ENCODE measurements at places on chromosomes 4 and X.

- peak; percentile 71 for DNase-seq
Measured at GRCh38 chrX:108199691-108200090, 108.1 kb downstream of the ATG4A start.

DNA sequence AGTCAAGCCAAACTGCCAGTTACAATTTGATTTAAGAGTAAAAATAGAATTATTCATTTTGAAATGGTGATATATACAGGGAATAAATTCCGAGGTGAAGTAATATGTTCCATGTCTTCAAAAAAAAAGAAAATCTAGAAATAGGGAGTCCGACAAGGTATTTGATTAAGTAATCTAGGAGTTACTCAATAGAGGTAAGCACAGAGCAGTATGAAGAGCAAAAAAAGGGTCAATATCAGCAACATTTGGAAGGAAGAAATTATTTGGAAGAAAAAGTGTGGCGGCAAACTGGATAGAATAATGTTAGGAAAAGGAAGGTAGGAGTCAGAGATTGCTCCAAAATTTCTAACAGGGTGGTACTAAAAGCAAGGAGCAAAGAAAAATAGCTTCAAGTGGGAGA is 113.7 kb upstream of the BMP3 start:
- DNase-seq, result no peak

GRCh38 chrX:40539214-40540142 is 41.3 kb upstream of the ATP6AP2 start:
- no peak for DNase-seq

GRCh38 chrX:19342331-19342906 is 1.3 kb upstream of the PDHA1 start:
- DNase-seq, result no peak

DNA sequence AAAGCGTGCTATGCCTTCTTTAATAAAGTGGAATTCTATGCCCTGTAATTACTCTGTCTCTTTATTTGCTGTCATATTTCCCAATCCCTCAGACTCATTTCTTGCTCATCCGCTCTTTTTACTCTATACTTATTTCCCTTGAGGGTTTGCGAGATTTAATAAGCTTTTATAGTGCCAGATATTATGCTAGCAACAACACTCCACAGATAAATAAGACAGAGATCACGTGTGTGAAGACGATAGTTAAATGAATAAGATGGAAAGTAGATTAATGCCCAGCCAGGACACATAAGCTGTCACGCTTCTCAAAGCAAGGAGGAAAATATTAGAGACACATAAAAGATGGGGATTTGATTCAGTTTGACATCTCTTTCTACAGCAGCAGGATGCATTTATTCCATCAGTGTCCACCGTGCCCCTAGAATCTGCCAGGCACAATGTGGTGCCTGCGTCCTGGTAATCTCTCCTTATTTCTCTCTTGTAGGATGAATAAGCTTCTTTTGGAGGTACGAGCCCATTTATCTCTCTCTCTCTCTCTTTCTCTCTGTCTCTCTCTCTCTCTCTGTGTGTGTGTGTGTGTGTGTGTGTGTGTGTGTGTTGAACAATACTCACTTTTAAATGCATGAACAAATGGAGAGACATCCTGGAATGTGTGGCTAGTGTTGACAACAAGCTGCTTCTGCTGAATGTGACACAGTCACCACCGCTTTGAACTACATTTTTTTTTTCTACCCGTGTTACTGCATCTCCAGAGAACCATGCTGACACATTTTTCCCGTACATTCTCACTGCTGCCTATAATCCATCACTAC is 48.2 kb downstream of the TMEM156 start:
- DNase-seq, result no peak

GRCh38 chr4:108060686-108061321 is 71.1 kb downstream of the HADH start:
- DNase-seq, result no peak

DNA sequence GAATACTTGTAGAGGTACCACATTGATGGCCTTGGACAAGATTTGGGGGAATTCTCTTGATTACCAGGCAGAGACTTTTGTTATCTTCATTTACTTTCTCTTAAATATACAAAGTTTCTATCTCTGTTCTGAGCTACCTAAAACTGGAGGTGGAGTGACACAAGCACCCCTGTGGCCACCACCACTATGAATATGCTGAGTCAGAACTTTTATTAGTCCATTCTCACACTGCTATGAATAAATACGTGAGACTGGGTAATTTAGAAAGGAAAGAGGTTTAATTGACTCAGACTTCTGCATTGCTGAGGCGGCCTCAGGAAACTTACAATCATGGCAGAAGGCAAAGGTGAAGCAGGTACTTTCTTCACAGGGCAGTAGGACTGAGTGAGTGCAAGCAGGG is 67.1 kb downstream of the RTL3 start:
- DNase-seq, result no peak

- DNase-seq, result no peak
Measured at GRCh38 chr4:47499700-47500099, 14.6 kb downstream of the ATP10D start.

- no peak for DNase-seq
Measured at GRCh38 chr4:128311659-128312403, 24.2 kb upstream of the PGRMC2 start.

DNA sequence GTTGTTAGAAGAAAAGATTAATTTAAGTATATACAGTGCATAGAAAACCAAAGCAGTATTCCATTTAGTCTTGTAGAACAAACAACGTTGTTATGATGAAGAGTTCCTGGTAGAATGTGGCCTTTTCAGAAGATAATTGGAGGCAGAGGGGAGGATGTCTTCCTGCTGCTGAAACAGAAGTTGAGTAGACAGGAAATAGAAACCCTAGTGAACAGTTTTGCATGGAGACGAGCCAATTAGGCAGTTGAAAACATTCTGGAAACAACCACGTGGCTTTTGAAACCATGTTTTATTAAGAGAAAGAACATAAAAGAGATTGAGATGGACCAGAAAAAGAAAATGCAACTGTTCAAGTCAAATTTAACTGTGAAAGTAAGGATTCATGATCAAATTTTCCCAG is 325.2 kb downstream of the CAMK2D start:
- DNase-seq, result peak; percentile 6

- DNase-seq, result no peak
Measured at GRCh38 chrX:110409925-110410324, 51.3 kb downstream of the RTL9 start.

DNA sequence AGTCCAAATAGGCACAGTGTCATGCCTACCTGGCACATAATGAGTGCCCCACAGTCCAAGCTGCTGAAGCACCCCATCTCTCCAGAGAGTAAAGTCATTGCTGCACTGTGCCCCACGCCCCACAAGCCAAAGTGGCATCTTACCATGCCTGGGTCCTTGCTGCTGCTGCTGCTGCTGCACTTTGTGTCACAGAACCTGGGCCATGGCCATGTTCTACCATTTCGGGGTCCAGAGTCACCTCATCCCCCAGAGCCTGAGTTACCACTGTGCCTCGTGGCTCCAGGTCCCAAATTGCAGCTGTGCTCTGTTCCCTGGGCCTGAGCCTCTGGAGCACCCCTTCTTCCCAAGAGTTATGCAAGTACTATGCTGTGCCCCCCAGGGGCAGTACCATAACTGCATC is 40.5 kb downstream of the SLC10A7 start:
- no peak for DNase-seq

- no peak for DNase-seq
Measured at GRCh38 chr4:138916763-138917162, 98.8 kb upstream of the NOCT start.

GRCh38 chr4:126046081-126046614 is 731.4 kb downstream of the FAT4 start:
- DNase-seq, result no peak

DNA sequence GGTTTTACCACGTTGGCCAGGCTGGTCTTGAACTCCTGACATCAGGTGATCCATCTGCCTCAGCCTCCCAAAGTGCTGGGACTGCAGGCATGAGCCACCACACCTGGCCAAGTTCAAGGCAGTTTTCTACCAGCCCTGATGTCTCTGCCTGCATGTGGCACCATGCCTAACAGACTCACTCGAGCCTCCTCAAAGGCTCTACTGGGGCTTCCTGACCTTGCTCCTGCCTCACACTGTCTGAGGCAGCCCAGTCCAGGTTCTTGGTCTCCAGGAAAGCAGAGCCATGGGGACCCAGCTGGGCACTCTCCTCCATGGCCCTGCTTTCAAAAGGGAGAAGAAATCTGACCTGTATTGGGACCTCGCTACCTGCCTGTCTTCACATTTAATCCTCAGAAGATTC is 286.9 kb downstream of the EVC2 start:
- no peak for DNase-seq

- no peak for DNase-seq
Measured at GRCh38 chr4:72205298-72205697, 173.5 kb downstream of the NPFFR2 start.

DNA sequence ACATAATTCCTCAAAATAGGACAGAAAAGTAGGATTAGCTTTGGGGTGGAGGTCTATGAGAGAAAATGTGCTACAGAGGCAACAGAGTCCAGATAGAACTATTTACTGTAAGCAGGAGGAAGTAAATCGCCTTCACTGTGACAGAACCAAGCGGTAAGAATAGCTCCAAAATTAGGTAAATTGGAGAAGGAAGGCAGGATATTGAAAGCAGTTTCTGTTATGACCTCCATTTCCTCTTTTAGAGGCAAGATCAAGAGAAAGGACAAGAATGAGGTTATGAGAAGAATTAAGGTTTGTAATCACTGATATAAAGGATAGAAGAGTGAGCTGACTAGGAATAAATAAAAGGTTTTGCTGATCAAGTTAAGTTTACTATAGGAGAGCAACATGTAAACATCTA is 44.1 kb upstream of the NEUROG2 start:
- no peak for DNase-seq

GRCh38 chr4:87030755-87031441 is 96.1 kb downstream of the AFF1 start:
- no peak for DNase-seq

GRCh38 chrX:39815631-39816030 is 282.1 kb downstream of the BCOR start:
- no peak for DNase-seq
